ENCODE measurements at places on chromosomes 7 and 10.
A peak's percentile ranks its signal among the peaks of the same experiment; 100 is the strongest.

DNA sequence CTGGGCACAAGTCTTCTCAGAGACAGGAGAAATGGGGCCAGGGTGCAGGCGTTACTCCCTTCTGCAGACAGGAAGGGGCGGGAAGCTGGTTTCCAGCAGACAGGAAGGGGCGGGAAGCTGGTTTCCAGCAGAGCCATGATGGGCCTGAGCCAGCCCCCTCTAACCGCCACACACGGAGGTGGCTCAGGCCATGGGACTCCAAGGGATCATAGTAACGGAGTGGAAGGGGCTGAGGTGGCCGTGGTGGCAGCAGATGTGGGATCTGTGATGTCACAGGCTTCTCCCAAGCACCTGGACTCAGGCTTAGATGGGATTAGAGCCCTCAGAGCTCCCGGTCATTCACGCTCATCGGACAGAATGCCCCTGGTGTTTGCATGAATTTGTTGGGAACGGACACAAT lies 177.8 kb downstream of the USP6NL start:
- no peak overlapping the region for H3K27ac ChIP-seq
- H3K27me3 ChIP-seq, result no peaks in the 10 kb centered on the region
- H3K4me1 ChIP-seq, result peaks cover 13% of the 10 kb centered on the region
- no peak overlapping the region for H3K4me3 ChIP-seq
- no peak for DNase-seq

DNA sequence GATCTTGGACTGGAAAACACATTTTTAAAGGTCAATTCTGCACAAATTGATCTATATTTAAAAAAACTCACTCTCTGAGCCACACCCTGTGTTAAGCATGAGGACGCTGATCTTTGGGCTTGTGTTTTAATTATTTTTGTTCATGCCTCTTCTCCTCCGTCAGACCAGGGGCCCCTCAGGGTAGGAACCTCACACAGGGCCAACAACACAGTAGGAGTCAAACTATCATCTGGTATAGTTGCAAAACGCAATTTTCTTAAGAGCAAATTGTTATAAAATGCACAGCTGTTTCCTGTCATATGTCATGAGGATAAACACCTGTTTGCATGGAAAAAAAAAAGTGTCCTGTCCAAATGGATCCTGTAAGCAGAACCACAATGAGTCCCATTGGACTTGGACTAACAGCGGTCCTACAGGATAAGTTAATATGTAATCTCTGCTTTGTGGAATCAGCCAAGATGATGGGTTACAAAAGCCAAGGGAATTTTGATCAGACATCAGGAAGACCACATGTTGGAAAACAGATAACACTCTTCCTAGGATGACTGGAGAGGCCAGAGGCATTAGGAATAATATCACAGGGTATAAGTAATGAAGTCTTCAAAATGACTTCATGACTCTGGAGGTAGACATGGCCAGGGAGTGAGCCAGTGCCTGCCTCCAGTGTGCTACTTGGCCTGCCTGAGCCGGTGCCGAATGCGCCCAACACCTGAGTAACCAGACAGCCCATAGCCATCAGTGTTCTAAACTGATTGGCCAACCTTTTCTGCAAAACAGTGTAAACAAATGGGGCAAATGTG lies 184.9 kb upstream of the ADCY1 start:
- H3K36me3 ChIP-seq, result no peaks in the 10 kb centered on the region
- DNase-seq, result no peak
- no peak overlapping the region for H3K27ac ChIP-seq
- H3K4me3 ChIP-seq, result no peak overlapping the region
- H3K4me1 ChIP-seq, result no peaks in the 10 kb centered on the region

DNA sequence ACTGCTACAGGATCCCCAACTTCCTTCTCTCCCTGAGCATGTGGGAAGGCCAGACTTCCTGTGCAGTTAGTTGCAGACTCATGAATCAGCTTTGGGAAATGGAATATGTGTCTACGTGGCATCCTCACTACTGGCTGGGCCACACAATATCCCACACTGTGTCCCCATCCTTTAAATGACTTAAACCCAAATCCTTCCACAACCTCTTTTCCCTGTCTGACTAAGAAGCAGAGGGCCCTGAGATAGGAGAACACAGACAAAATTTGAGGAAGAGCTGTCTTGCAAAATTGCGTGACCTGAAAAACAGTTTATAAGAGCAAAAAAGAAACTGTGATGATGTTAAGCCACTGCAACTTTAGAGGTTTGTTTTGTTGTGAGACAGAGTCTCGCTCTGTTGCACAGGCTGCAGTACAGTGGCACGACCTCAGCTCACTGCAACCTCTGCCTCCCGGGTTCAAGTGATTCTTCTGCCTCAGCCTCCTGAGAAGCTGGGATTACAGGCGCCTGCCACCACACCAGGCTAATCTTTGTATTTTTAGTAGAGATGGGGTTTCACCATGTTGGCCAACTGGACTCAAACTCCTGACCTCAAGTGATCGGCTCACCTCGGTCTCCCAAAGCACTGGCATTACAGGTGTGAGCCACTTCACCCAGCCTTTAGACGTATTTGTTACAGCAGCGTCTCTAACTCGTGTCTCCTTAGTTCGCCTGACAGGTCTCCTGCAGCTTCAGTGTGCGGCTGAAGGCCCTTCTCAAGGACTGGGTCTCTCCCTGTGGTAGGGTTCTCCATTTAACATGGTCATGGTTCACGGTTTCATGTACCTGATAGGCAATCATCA lies 46.9 kb upstream of the SFMBT2 start:
- DNase-seq, result no peak
- no peaks in the 10 kb centered on the region for H3K27me3 ChIP-seq
- H3K4me1 ChIP-seq, result no peaks in the 10 kb centered on the region
- H3K4me3 ChIP-seq, result no peak overlapping the region

DNA sequence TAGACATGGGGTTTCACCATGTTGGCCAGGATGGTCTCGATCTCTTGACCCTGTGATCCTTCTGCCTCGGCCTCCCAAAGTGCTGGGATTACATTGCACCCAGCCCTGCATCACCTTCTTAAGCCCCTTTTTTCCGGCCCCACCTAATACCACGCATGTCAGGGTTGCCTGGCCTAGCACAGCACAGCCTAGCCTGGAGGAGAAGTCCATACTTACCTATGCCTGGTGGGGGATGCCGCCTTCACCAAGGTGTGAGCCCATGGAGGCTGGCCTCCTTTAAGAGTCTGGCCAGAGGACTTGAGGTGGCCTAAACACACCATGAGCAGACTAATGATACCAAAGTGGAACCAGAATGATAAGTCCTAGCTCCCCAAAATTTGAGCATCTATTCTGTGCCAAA lies 22.0 kb upstream of the CUX1 start:
- no peaks in the 10 kb centered on the region for H3K36me3 ChIP-seq
- no peaks in the 10 kb centered on the region for H3K4me1 ChIP-seq
- H3K4me3 ChIP-seq, result no peak overlapping the region

- H3K27me3 ChIP-seq, result peaks cover 8% of the 10 kb centered on the region
- H3K27ac ChIP-seq, result no peak overlapping the region
- no peak for DNase-seq
- no peaks in the 10 kb centered on the region for H3K36me3 ChIP-seq
Observed at GRCh38 chr10:124095096-124095495, 1.7 kb upstream of the CHST15 start.

GRCh38 chr7:79084423-79084822 lies 369.0 kb downstream of the MAGI2 start:
- no peak overlapping the region for H3K4me3 ChIP-seq
- no peaks in the 10 kb centered on the region for H3K27me3 ChIP-seq
- DNase-seq, result no peak
- no peaks in the 10 kb centered on the region for H3K4me1 ChIP-seq
- H3K36me3 ChIP-seq, result no peaks in the 10 kb centered on the region
- H3K27ac ChIP-seq, result no peak overlapping the region

DNA sequence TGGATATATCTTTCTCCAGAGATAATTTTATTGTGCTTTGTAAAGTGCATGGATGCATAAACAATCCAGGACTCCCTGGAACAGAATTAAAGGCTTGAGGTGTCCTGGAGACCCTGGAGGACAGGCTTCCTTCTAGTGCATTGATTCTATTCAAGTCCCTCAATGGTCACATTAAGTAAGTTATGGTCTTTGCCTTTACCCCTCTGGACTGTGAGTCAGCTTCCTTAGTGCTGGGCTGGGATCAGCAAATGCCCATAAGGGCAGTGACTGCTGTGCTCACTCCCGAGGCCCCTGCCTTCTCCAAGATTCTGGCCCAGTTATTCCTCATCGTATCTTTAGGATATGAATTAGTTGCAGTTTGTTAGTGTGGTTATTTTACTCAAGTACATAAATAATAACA lies 178.7 kb upstream of the PRSS58 start:
- 0 out of 2 replicates have a peak, but pooled peaks cover 1% of the 10 kb centered on the region for H3K4me1 ChIP-seq
- H3K4me3 ChIP-seq, result no peak overlapping the region
- no peak for DNase-seq
- no peak overlapping the region for H3K27ac ChIP-seq
- H3K27me3 ChIP-seq, result no peaks in the 10 kb centered on the region

DNA sequence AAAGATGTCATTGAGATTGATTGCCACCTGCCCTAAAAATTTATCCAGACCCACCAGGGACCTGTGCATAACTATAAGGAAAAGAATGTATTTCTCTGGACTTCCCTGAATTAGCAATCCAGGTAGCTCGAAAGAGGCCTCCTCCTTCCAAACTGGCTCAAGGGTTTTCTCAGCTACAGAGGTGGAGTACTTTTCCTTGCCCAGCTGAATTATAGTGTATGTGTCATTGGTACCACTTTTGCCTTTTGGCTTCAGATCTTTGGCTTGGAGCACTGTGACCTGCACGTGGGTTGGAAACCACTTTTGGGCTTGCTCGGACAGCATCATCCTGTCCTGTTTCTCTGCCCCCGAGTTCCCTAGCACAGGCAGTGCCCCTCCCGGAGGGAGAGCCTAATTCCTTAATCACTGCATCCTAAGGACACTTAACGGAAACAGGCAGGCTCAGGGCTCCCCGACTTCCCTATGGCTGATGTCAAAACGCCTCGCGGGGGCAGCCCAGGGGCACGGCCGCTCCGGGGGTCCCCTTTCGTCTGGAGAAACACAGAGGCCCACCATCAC lies 825 bp downstream of the RAB11FIP2 start:
- no peak for DNase-seq
- peak overlapping the region; percentile 66 for H3K4me3 ChIP-seq
- H3K4me1 ChIP-seq, result no peaks in the 10 kb centered on the region
- H3K36me3 ChIP-seq, result no peaks in the 10 kb centered on the region

DNA sequence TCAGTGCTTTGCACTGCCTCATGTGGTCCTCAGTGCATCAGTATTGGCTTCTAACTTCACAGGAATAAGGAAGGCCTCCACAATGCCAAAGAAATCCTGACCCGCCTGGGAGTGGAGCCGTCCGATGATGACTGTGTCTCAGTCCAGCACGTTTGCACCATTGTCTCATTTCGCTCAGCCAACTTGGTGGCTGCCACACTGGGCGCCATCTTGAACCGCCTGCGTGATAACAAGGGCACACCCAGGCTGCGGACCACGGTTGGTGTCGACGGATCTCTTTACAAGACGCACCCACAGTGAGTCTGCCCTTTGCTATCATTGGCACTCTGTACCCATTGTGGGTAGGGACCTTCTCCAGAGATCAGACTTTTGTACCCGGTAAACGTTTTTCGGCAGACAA lies 36.9 kb downstream of the TACR2 start:
- H3K4me3 ChIP-seq, result no peak overlapping the region
- H3K27ac ChIP-seq, result no peak overlapping the region
- no peaks in the 10 kb centered on the region for H3K27me3 ChIP-seq
- peaks cover 41% of the 10 kb centered on the region for H3K36me3 ChIP-seq
- H3K4me1 ChIP-seq, result peaks cover 3% of the 10 kb centered on the region
- DNase-seq, result no peak

- H3K27ac ChIP-seq, result no peak overlapping the region
- H3K4me3 ChIP-seq, result no peak overlapping the region
- H3K4me1 ChIP-seq, result peaks cover 7% of the 10 kb centered on the region
Observed at GRCh38 chr10:119024882-119025281, 4.6 kb upstream of the NANOS1 start.

DNA sequence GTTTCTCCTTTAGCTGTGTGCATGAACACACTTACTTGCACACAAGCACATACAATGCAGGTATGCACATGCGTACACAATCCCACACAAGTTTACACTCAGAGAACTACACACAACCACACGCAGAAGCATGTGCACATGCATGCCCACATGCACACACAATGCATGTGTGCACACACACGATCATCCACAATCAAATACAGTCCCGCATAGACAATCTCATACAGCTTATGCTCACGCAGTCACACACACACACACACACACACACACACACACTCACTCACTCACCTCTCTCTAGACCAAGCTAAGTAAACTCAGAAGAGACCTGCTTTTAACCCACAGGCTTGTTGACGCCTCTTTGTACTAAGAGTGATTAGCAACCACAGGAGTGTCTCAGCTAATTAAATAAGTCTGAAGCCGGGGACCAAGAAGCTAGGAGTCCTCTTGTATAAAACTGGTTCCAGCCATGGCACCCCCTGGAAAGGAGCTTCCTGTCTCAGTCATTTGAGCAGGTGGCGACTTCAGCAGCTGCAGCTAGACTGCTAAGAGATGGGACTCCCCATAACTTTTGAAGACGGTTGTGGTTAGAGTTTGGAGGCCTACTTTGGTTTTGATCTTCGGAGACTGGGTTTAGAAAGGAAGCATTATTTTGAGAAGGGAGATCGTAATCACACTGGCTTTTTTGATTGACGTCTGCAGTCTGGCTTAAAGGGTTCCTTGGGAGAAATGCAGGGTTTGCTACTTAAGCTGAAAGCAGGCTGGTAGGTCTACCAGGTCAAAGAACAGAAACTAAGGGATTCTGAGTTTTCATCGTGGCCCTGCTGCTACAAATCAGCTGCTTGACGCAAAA lies 82.3 kb upstream of the ADRB1 start:
- H3K27ac ChIP-seq, result no peak overlapping the region
- H3K4me3 ChIP-seq, result no peak overlapping the region
- H3K4me1 ChIP-seq, result no peaks in the 10 kb centered on the region
- no peak for DNase-seq
- no peaks in the 10 kb centered on the region for H3K36me3 ChIP-seq
- H3K27me3 ChIP-seq, result no peaks in the 10 kb centered on the region

GRCh38 chr10:122435212-122435827 lies 19.1 kb upstream of the ARMS2 start:
- H3K27me3 ChIP-seq, result no peaks in the 10 kb centered on the region
- no peaks in the 10 kb centered on the region for H3K4me1 ChIP-seq
- no peak for DNase-seq
- no peaks in the 10 kb centered on the region for H3K36me3 ChIP-seq
- no peak overlapping the region for H3K4me3 ChIP-seq

DNA sequence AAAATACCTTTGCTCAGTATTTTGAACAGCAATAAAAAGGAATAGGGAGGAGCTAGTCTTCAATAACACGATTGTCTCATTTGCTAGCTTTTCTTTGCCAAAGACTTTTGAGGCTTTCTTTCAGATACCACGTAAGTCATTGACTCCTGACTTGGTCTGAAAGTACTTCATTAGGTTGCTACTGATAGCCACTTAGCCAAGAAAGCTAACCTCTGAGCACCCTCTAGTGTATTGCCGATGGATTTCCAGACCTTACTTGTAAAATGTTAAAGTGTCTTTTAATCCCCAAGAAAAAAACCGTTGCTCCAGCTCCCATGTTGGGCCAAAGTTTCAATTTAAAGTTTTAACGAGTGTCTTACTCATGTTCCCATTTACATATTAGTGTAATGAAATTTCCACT lies 63.4 kb upstream of the STRIP2 start:
- no peak overlapping the region for H3K4me3 ChIP-seq
- H3K4me1 ChIP-seq, result no peaks in the 10 kb centered on the region
- H3K27ac ChIP-seq, result no peak overlapping the region

- H3K27me3 ChIP-seq, result no peaks in the 10 kb centered on the region
- no peak overlapping the region for H3K4me3 ChIP-seq
- no peak for DNase-seq
- H3K4me1 ChIP-seq, result no peaks in the 10 kb centered on the region
- no peak overlapping the region for H3K27ac ChIP-seq
Observed at GRCh38 chr7:22094413-22095342, 149.0 kb upstream of the CDCA7L start.

GRCh38 chr7:70619130-70619529 lies 512.8 kb upstream of the GALNT17 start:
- H3K27me3 ChIP-seq, result no peaks in the 10 kb centered on the region
- peaks cover 5% of the 10 kb centered on the region for H3K4me1 ChIP-seq
- H3K27ac ChIP-seq, result no peak overlapping the region
- DNase-seq, result no peak
